CD14-positive monocyte (primary cell): ENCODE measurements at places on chromosomes 5 and 9.

DNA sequence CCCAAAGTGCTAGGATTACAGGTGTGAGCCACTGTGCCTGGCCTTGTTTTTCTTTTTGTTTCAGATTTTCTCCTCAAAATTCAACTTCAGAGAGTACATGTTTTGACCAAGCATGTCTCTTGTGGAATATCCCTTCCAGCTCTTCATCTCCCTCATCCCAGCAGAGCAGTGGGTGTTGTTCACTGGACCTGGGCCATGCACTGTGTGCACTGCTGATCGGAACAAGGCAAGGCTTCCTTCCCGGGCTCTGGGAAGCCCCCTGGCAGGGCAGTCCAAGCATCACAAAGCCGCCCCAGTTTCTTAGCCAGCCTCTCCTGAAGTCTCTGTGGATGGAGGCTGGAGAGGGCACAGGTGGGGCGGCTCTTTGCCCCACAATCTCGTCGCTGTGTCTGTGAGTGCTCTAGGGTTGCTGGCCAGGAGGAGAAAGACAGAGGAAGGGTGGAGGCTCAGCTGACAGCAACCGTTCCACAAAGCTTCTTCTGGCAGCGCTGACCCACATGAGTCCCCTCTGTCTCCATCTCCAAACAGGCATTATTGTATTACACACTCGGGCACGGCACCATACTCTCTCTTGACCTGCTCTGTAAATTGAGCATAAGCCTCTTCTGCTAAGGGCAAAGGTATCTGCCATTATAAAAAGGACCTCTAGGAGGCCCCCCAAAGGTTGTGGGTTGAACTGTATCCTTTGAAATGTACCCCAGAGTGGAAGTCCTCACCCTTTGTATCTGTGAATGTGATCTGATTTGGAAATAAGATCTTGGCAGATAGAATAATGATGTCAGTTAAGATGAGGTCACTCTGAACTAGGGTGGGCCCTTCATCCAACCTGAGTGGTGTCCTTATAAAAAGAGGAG, 89.6 kb downstream of the TARS1 start:
- DNase-seq: no peak
- no peaks in the 10 kb centered on the region for H3K36me3 ChIP-seq
- no peaks in the 10 kb centered on the region for H3K4me1 ChIP-seq

- no peaks in the 10 kb centered on the region for H3K4me1 ChIP-seq
- H3K27ac ChIP-seq: no peak overlapping the region
- DNase-seq: no peak
- H3K36me3 ChIP-seq: no peaks in the 10 kb centered on the region
- no peaks in the 10 kb centered on the region for H3K27me3 ChIP-seq
Measured at GRCh38 chr5:133331941-133332340, 280.1 kb downstream of the HSPA4 start.

DNA sequence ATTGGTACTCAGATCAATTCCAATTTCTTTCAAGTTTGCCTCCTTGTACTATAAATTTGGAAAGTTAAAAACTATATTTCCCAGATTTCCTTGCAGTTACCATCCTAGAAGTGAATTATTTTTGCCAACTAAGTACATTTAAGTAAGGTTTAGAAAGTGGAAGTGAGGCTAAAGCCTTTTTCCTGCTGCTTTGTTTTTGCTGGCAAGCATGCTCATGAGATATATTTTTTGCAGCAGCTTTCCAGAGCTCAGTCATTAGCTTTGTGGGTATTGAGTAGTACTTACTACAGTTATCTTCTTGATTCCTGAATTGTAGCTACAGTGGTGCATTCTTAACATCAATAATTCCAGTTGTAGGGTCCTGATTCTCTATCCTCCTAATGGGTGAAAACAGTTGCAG, 3.5 kb upstream of the BTF3 start:
- no peak for DNase-seq
- peaks cover 19% of the 10 kb centered on the region for H3K4me1 ChIP-seq
- no peaks in the 10 kb centered on the region for H3K36me3 ChIP-seq
- peaks cover 14% of the 10 kb centered on the region for H3K27me3 ChIP-seq
- no peak overlapping the region for H3K4me3 ChIP-seq

- no peaks in the 10 kb centered on the region for H3K4me1 ChIP-seq
Measured at GRCh38 chr5:107808671-107809137, 138.0 kb upstream of the EFNA5 start.

DNA sequence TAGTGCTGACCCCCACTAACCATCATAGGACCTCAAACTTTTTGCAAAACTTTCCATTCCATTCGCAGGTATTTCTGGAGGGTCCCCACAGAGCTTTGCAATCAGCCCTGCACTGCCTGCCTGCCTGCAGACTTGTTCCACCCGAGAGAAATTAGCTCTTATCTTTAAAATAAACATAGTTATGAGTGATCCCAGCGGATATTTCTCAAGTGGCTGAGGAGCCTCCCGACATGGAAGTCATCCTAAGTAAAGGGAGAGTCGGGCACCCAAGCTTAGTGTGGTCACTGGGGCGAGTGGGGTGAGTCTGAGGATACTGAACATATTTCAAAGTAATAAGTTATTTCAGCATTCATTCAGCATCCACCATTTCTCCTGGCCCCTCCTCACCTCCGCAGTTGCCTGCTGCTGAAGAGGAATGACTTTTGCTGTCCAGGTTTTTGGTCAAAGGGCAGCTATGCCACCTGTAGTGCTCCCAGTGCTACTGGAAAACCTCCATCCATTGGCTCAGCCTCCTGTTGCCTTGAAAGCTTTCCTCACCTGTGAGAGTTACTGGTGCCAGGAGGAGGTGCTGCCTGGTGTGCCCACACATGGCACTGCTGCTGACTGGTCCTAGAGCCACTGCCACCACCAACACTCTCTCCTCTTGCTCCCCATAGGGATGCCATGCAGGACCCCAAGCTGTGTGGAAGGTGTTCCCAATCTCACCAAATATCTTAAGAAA, 89.7 kb upstream of the PCSK1 start:
- H3K4me3 ChIP-seq: no peak overlapping the region
- no peak overlapping the region for H3K27ac ChIP-seq
- no peaks in the 10 kb centered on the region for H3K27me3 ChIP-seq
- H3K36me3 ChIP-seq: no peaks in the 10 kb centered on the region
- no peak for DNase-seq

DNA sequence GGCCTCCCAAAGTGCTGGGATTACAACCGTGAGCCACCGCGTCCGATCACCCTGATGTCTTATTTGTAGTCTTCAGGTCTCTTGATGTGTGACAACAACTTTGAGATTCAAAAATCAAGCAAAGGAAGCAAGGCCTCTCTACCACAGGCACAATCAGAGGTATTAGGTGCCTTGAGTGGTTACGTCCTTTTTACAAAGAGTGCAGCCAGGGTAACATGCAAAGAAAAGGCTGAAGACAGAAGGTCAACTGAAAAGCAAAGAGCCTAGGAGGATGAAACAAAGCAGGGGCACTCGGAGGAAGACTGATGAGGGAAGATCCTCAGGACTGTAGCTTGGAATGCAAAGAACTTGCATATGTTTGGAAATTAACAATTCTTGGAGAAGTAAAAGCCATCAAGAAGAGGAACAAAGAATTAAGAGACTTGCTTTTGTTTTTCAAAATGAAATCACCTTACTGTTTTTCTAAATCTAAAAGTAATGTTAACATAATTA, 362.1 kb downstream of the EBF1 start:
- H3K27me3 ChIP-seq: no peaks in the 10 kb centered on the region
- H3K27ac ChIP-seq: no peak overlapping the region
- no peak overlapping the region for H3K4me3 ChIP-seq
- H3K4me1 ChIP-seq: no peaks in the 10 kb centered on the region
- H3K36me3 ChIP-seq: no peaks in the 10 kb centered on the region
- DNase-seq: no peak

DNA sequence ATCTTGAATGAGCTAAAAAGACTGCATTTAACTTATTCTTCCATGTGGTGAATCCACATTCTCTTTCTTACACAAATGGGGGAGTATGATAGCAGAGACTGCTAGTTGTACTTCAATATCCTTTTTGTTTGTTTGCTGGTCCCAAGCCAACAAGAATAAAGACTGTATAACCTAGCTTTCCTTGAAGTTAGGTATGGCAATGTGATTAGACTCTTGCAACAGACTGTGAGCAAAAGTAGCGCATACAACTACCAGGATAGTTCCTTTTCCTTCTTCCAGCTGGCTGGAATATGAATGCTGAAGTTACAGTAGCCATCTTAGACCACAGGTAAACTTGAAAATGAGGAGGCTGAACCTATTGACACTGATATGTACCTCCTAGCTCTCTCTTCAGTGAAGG, 17.9 kb upstream of the KIF2A start:
- no peaks in the 10 kb centered on the region for H3K4me1 ChIP-seq
- H3K4me3 ChIP-seq: no peak overlapping the region
- no peak overlapping the region for H3K27ac ChIP-seq
- H3K27me3 ChIP-seq: no peaks in the 10 kb centered on the region

GRCh38 chr5:132086277-132086794, 12.7 kb downstream of the CSF2 start:
- H3K27me3 ChIP-seq: no peaks in the 10 kb centered on the region
- DNase-seq: no peak
- no peak overlapping the region for H3K4me3 ChIP-seq
- no peaks in the 10 kb centered on the region for H3K4me1 ChIP-seq
- H3K36me3 ChIP-seq: no peaks in the 10 kb centered on the region
- no peak overlapping the region for H3K27ac ChIP-seq

DNA sequence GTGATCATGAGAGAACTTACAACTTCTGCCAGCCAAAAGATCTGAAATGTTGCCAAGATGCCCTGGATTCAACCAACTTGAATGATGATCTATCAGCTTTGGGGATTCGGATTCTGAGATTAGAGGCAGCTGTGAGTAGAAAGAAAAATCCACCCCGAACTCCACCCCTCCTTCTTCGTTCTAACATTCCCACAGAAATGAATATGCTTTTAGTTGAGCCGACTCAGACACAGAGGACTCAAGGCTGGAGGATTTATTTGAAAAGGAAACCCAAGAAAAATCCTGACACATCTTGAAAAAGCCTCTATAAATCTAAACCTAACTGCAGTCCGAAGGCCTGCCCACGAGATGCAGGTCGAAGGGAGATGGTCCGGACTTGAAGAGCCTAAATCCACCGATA, 275.0 kb downstream of the GAS1 start:
- DNase-seq: no peak
- no peak overlapping the region for H3K27ac ChIP-seq
- no peaks in the 10 kb centered on the region for H3K27me3 ChIP-seq
- no peaks in the 10 kb centered on the region for H3K4me1 ChIP-seq
- H3K4me3 ChIP-seq: no peak overlapping the region

- no peak overlapping the region for H3K27ac ChIP-seq
- DNase-seq: no peak
- H3K27me3 ChIP-seq: no peaks in the 10 kb centered on the region
- H3K4me1 ChIP-seq: peaks cover 78% of the 10 kb centered on the region
Measured at GRCh38 chr5:72387985-72388384, 67.8 kb downstream of the PTCD2 start.

- no peaks in the 10 kb centered on the region for H3K4me1 ChIP-seq
- no peaks in the 10 kb centered on the region for H3K27me3 ChIP-seq
- DNase-seq: no peak
Measured at GRCh38 chr5:158922816-158923215, 176.9 kb downstream of the EBF1 start.

DNA sequence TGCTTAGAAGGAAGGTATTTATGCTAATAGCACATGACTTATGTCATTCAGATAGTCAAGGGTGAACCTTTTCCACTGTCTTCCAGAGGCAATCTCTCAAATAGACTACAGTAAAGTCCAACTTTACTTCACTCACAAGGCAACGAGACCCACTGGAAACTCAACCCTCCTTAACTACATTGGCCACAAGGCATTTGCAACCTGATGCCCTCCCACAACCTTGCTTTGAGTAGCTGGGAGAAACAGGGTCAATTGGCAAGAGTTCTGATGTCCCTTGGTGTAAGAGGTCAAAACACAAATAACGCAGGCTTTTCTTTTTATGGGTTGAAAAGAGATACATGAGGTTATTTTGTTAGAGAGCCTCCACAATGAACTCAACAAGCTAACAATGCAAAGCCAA, 6.1 kb downstream of the GAS1 start:
- DNase-seq: no peak
- peaks cover 13% of the 10 kb centered on the region for H3K4me1 ChIP-seq

- no peaks in the 10 kb centered on the region for H3K4me1 ChIP-seq
- no peaks in the 10 kb centered on the region for H3K36me3 ChIP-seq
- H3K27me3 ChIP-seq: peaks cover 53% of the 10 kb centered on the region
- no peak overlapping the region for H3K27ac ChIP-seq
- no peak for DNase-seq
- H3K4me3 ChIP-seq: no peak overlapping the region
Measured at GRCh38 chr5:134022333-134022732, 17.6 kb upstream of the VDAC1 start.

GRCh38 chr9:126700903-126701812, 87.4 kb downstream of the LMX1B start:
- H3K4me1 ChIP-seq: peaks cover 9% of the 10 kb centered on the region
- DNase-seq: no peak
- H3K27ac ChIP-seq: no peak overlapping the region
- no peak overlapping the region for H3K4me3 ChIP-seq

DNA sequence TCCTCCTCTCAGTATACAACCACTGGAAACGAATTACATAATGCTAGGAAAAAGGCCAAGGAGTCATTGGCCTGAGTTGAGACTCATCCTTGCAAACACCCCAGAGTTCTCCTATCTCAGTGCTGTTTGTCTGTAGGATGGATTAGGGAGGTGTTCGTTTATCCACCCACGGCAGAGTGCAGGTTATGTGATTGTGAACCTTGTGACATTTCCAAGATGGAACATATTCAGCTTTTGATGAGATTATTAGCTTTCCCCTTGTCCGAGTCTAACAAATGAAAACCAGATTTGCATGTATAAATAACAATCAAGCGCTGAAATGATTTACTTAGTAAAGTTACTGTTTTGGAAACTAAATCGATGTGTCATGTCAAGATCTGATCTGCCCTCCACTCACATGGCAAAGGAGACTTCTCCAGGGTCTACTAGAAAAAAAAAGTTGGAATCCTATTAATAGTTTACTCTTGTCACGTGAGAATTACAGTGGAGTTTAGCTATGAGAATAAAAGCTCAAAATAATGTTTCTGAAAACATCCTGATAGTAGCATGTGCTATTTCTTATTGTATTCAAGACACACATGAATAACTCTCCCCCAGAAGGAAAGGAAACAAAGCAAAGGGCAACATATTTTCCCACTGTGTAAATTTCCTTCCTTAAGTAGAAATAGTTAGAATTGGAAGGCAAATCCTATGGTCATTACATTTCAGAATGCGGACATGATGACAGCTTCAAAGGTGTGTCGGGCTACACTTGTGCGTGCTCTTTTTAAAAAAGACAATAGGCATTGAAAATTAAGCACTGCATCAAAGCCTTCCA, 600.4 kb downstream of the EBF1 start:
- no peak for DNase-seq
- no peak overlapping the region for H3K27ac ChIP-seq
- H3K36me3 ChIP-seq: no peaks in the 10 kb centered on the region
- H3K27me3 ChIP-seq: no peaks in the 10 kb centered on the region

GRCh38 chr5:40646266-40646665, 33.4 kb upstream of the PTGER4 start:
- no peak overlapping the region for H3K4me3 ChIP-seq
- peaks cover 23% of the 10 kb centered on the region for H3K4me1 ChIP-seq
- no peaks in the 10 kb centered on the region for H3K27me3 ChIP-seq
- no peak for DNase-seq
